ENCODE measurements at places on chromosomes 2 and 18.

- DNase-seq: no peak
These were observed 31.8 kb downstream of the SLC1A4 start for GRCh38 chr2:65020943-65021528.

DNA sequence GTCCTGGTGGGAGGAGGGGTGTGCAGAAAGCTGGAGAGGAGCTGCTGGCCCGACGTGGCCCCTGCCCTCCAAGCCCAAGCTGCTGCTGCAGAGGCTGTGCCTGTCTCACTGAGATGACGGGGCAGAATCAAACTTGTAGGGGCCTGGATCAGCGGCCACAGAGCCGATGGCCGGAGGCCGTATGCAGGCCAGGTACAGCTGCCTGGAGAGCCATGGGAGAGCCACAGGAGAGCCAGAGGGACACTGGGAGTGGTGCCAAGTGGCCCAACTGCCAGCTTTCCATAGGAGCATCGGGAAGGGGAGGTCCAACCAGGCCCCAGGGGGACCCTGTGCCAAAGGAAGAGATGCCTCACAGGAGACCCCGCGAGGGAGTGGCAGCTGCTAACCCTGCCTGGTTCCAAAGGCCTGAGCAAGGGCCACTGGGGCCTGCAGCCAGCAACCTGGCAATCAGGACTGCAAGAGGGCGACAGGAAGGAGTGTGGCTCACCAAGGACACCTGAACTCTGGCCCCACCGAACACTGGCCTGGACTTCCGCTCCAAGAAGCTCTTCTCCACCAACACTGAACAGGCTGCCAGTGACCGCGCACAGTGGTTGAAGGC is 70.7 kb downstream of the HDAC4 start:
- DNase-seq: no peak

- DNase-seq: no peak
These were observed 145.0 kb downstream of the NEDD4L start for GRCh38 chr18:58188996-58189395.

DNA sequence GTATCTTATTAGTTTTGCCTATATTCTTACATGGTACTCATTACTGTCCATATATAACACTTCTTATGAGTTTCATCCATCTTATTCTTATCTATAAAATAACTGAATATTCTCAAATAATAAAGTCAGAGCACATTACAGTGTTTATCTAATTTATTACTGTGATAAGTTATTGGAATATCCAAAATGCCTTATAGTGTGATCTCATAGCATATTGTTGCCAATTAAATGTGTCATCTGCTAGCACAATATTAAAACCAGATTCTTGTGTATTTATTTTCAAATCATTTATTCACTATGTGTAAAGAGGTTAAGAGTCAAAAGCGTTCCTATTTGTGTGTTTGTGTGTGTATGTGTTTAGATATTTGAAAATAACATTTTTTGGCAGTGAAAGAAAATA is 151.9 kb downstream of the WDR7 start:
- no peak for DNase-seq

DNA sequence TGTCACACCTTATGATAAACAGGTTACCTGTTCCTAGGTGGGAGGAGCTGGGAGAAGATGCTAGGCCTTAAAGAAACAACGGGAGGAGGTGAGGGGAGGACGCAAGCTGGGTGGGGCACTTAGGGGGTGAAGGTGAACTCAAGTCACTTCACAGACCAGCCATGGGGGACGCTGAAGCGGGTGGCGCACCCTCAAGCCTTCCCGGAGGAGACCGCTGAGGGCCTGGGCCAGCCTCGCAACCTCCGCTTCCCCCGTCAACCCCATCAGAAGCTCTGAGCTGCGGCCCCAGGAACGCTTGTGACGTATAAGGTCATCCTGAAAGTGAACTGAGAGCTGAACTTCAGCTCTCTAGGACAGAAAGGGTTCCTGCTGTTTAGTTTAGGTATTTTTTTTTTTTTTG is 133.5 kb downstream of the MBP start:
- no peak for DNase-seq

GRCh38 chr2:145771525-145771924 is 1251.6 kb upstream of the ZEB2 start:
- DNase-seq: no peak

- DNase-seq: peak; percentile 59
These were observed 857 bp downstream of the DYM start for GRCh38 chr18:49459404-49460171.

DNA sequence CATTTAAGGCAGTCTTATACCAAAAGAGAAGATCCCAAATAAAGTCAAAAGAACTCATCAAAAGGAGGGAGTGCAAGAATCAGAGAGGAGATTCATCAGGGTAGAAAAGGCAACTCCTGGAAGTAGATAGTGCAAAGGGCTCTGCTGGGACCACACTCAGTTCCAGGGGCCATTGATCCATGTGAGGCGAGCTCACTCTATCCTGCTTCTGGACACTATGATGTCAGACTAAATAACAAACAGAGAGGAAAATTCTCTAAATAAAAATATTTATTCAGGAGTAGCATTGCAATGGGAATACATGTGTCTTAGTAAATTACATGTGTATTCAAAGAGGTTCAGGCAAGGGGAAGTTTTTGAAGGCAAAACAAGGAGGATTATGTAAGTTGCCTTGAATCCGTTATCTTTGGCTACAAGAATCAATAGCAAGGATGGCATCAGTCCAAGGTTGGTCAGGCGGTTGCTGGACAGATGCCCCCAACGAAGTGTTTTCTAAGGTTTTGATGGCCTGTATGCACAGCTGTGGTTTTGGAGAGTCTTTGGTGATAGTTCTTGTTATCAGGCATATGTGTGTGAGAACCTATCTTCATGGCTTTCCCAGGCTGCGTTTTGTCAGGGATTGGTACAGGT is 13.2 kb upstream of the SERPINB12 start:
- DNase-seq: no peak

GRCh38 chr18:59467497-59467896 is 108.4 kb upstream of the LMAN1 start:
- DNase-seq: no peak

DNA sequence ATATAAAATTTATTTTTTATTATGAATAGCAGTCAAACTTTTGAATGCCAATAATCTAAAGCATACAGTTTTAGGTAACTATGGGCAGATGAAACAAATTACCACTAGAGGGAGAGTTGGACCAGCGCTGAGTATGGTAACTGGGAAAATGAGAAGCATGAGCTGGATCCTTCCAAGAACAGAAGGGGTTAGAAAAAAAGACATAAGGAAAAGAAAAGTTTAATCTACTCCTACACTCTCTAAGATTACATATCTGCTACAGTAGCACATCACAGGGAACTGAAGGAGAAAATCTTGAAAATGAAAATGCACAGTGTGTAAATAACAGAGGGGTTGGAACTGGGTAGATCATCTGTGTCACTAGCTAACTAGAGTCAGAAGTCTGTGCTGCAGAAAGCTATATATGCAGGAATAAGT is 15.5 kb downstream of the REG3G start:
- DNase-seq: no peak

DNA sequence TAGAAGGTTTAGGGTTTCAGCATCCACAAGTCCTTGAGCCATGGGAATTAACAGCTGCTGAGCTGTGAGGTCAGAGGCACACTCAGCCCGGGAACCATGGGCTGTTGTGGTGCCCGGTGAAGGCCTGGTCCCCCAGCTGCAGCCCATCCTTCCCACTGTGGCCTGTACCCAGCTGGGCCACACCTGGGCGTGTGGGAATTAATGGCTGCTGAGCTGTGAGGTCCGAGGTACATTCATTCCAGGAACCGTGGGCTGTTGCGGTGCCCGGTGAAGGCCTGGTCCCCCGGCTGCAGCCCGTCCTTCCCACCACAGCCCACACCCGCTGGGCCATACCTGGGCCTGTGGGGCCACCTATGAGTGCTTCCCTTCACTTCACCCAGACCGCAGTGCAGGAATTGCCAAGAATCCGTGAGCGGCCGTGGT is 25.2 kb downstream of the TMEM18 start:
- DNase-seq: no peak

- DNase-seq: no peak
These were observed 30.5 kb downstream of the TCF7L1 start for GRCh38 chr2:85163675-85164074.

- no peak for DNase-seq
These were observed 283.3 kb downstream of the SLC8A1 start for GRCh38 chr2:40168546-40168945.

DNA sequence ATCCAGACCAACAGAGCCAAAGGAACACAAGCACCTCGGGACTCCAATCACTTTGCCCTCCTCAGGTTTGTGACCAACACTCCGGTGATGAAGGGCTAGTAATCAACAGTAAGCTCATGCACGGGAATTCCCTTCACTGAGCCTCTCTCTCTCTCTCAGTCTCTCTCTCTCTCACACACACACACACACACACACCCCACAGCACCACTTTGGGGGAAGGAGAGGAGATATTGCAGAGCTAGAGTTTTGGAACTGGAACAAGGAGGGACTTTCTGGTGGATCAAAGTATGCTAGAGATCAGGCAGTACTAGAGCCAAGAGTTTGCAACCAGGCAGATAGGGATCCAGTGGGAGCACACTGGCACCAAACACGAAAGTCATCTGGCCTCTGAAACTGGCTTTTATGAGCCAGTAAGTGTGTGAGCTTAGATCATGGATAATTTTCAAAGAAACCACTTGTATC is 98.7 kb downstream of the ANKRD44 start:
- DNase-seq: peak; percentile 52

GRCh38 chr2:128435576-128436478 is 117.2 kb upstream of the HS6ST1 start:
- DNase-seq: no peak

DNA sequence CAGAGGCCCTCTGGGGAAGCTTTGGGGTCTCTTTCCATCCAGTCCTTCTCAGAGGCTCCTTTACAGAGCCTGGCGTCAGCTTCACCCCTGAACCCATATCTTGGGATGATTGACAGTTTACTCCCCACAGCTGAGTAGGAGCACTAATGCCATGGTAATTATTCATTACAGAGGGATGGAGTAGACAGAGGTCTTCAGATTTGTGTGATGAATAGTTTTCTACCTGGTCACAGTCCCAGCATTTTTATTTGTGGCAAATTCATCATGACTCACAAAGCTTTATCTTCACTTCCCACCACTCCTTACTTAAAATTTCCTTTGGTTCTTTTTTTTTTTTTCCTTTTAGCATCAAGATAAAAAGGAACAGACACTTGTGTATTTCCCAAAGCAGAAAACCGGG is 104.2 kb downstream of the CCDC85A start:
- no peak for DNase-seq

DNA sequence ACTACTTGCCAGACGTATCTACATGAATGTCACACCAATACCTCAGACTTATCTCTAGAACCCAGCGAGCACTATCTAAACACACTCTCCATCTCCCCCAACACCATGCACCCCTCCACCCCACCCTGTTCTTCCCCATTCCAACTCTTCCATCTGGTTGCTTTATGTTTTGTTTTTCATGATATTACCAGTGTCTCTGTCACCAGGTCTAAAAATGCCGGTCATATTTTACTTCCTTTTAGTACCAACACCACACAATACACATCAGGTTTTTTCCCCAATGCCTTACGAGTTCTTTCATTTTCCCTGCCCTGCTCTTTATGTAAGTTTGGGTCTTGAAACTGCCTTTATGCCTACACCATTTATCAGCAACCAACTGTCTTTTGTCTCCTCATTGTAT is 10.2 kb upstream of the ITGA4 start:
- DNase-seq: no peak

DNA sequence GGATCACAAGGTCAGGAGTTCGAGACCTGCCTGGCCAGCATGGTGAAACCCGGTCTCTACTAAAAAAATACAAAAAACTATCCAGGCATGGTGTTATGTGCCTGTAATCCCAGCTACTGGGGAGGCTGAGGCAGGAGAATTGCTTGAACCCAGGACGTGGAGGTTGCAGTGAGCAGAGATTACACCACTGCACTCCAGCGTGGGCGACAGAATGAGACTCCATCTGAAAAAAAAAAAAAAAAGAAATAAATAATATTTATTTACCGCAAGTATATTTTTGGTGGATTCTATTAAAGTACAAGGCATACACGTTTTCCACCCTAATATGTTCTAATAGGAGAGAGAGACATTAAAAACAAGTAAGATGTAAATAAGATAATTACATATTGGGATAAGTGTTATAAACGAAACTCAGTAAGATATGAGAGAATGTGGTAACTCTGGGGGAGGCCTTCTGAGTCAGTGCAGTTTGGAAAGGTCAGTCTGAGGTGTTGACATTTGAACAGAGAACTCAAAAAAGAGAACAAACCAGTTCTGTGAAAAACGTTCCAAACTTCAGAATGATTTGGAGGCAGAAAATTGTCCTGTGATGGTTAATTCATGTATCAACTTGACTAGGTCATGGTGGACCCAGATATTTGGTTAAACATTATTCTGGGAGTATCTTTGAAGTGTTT is 8.8 kb upstream of the POLI start:
- DNase-seq: peak; percentile 42

DNA sequence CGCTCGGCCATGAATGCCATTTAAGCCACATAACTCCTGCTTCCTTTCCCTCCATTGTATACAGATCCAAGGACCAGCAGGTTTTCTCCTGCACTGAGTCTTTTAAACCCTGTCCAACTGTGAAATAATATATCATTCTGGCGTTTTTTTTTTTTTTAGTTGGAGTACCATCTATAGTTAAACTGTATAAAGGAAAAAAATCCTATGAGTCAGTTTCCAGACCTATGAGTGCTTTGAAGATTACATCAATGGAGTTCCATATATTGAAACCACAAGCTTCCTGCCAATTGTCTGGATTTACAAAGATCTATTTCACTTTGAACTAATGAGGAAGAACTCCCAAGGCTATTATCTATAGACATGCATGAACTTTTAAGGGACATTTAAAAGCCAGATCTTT is 2.4 kb upstream of the MALT1 start:
- DNase-seq: no peak

DNA sequence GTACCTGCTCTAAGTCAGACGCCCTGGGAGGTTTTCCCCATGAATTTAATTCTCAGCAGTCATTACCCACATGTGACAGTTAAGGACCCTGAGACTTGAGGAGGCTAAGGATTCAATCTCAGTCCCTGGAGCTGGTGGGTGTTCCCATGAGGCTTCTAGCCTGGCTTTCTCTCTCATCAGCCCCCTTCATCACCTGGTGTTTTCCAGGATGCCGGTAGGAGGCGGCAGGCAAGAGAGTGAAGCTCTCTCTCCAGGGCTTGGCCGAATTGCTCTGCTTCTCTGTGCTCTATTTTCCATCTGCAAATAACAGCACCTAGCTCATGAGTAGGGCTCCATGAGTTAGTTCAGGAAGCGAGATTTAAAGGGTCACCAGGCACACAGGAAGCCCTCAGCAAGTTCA is 241.9 kb downstream of the PTPRM start:
- DNase-seq: no peak

DNA sequence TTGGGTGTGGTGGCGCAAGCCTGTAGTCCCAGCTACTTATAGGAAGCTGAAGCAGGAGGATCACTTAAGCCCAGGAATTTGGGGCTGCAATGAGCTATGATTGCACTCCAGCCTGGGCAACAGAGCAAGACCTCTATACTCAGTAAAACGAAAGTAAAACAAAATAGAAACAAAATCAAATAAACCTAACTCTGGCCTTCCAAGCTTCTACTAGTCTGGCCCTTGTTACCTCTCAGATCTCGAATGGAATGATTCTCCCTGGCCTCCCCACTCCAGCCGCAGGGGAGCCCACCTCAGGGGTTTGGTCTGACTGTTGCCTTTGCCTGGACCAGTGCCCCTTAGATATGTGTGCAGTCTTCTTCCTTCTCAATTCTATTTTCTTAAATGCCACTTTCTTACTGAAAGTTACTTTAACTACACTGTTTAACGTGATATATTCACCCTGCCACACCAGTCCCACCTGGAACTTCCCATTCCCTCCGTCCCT is 160.0 kb upstream of the GCFC2 start:
- no peak for DNase-seq
